ENCODE measurements at places on chromosomes 13 and 19.

DNA sequence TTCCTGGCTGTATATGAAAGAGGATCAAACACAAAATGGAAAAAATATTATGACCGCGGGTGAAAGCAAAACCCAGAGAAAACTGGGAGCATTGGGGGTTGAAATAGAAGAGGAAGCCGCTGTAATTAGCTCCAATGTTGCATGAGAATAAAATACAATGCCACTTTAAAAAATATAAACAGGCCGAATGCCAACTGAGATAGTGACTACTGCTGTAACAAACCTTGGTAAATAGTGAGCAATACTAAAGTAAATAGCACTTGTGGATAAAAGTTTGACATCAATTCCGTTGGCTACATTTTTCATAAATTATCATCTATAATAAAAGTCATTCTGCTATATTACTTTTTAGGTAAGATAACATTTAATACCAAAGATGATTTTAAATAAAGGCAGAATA is 395.8 kb upstream of the MIR17HG start:
- no peak for DNase-seq

DNA sequence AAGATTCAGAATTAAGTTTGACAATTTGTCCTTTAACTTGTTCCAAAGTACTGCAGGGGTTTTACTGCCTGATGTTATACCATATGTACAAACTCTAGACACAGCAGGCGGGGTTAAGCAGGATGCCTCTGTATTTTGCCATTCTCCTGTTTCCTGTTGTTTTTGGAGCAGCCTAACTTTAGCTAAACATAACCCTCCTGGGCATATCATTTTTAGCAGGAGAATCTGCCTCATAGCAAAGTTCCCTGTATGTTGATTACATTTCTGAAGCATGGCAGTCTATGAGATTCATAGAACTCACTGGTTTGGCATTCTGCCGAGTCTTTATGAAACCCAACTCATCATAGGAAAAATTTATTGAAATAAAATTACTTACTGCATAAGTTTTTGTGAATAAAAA is 5.2 kb downstream of the LHFPL6 start:
- no peak for DNase-seq

DNA sequence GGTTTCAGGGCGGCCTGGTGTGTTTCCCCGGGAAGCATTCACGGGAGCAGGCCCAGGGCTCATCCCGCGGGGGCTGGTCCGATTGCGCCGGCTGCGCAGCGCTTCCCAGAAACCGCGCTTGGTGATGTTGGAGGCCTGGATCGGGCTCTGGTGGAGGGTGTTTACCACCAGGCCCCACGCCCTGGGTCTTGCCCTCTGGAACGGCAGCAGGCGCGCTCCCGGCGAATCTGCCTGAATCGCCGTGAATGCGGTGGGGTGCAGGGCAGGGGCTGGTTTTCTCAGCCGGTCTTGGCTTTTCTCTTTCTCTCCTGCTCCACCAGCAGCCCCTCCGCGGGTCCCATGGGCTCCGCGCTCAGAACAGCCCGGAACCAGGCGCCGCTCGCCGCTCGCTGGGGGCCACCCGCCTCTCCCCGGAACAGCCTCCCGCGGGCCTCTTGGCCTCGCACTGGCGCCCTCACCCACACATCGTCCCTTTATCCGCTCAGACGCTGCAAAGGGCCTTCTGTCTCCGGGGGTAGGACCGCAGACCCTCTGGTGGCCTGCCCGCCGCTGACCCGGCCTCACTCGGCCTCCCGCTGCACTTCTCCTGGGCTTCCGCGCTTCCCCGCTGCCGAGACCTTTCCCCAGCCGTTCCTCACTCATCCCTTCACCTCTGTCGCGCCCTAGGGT is 69.4 kb upstream of the GJB6 start:
- DNase-seq, result no peak

DNA sequence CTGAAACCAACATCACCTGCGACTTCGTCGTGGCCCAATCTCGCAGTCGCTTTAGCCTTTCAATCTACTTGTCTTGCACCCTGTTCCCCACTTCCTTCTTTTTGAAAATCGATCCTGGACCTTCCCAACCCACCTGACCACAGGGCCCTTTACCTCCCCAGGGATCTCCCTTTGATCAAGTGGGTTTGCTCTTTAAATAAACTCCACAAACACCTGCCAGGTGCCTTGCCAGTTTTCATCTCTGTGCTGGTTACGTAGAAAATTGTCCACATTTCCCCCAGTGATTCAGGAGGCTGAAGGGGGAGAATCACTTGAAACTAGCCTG is 14.5 kb upstream of the RAB20 start:
- DNase-seq, result no peak

- no peak for DNase-seq
Measured at GRCh38 chr13:89628567-89628966, 1718.9 kb upstream of the MIR17HG start.

GRCh38 chr19:17450264-17451075 is 2.0 kb upstream of the TMEM221 start:
- DNase-seq, result peak; percentile 41

GRCh38 chr19:56683116-56683515 is 11.6 kb upstream of the ZNF835 start:
- DNase-seq, result no peak

- no peak for DNase-seq
Measured at GRCh38 chr13:45715351-45715750, 13.2 kb downstream of the CBY2 start.

DNA sequence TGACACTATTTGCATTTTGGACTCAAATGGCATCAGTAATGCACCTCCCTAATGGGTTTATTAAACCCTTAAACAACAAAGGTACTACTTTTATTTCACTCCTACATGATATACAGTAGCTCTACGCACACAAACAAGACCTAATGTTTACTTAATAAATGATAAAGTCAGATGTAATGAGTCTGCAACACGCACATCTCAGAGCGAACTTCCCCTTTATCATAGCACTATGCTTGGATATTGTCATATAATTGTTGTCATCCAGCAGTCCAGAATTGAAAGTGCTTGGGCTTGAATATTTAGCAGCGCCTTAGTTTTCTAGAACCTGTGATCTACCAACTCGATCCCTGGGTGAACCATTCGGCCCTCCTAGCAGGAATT is 772 bp downstream of the PARP4 start:
- no peak for DNase-seq

GRCh38 chr13:45289936-45290563 is 50.9 kb downstream of the TPT1 start:
- DNase-seq, result no peak

- no peak for DNase-seq
Measured at GRCh38 chr13:34749046-34749445, 193.0 kb upstream of the NBEA start.

DNA sequence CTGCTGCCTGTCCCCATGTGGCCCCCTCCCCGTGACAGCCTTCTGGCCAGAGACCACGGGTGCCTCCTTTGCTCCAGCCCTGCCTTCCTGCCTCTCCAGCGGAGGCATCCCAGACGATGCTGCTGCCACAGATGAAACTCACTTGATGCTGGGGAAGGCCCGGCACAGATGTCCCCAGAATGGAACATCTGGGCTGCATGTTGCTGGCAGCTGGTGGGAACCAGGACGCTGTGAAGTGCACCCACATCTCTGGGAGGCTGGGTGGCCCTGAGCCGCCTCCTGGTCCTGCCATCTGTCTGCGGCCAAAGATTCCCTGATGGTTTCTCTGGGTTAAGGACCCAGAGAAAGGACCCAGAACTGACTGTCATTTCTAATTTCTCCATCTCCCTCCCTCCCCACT is 51.9 kb upstream of the PTPRS start:
- DNase-seq, result no peak

DNA sequence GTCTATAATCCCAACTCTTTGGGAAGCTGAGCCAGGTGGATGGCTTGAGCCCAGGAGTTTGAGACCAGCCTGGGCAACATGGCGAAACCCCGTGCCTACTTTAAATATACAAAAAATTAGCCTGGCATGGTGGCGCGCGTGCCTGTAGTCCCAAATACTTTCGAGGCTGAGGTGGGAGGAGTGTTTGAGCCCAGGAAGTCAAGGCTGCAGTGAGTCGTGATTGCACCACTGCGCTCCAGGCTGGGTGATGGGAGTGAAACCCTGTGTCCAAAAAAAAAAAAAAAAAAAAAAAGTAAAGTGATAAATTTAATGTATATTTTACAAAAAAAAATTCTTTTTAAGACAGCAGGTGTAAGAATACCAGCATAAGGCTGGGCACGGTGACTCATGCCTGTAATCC is 17.6 kb downstream of the TMEM38A start:
- DNase-seq, result no peak

- no peak for DNase-seq
Measured at GRCh38 chr13:43289470-43290255, 266.3 kb downstream of the DNAJC15 start.

DNA sequence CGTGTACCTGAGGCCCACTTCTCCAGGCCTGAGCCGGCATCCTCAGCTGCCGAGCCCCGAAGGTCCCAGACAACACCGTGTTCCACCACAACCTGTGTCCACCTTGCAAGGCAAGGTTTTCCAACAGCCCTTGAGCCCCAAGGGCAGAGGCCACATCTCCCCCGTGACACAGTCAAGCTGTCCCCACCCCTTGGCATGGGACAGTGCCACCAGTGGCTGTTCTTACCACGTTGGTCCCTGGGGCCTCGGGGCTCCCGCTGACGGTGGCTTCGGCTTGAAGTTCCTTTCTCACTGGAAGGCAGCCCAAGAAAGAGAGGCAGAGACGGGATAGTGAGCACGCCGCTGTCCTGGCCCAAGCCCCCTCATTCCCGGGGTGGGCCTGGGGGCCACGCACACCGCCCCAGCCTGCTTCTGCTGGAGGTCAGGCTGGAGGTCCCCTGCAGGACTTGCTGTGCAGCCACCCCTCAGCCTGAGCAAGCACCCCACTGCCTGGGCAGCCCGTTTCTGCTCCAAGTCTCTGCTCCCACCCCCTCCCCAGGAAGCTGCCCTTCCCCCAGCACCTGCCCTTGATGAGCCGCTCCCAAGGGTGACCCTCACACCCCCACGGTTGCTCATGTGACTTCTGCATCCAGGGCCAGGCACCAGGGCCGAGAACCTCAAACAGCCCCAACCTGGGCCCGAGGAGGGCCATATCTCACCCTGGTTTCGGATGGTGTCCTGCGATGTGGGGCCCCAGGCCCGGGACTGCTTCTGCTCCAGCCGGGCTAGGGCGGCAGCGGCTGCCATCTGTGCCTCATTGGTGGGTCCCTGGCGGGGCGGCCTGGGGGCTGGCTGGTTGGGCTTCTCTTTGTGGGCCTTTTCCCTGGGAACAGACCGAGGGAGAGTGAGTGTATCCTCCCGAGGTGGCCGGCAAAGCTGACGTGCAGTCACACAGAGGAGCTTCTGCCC is 4.1 kb downstream of the UBXN6 start:
- DNase-seq, result no peak

- DNase-seq, result no peak
Measured at GRCh38 chr13:110536006-110536693, 25.4 kb downstream of the RAB20 start.
